NB4 (cell line): ENCODE measurements at places on chromosomes 1 and 21.

DNA sequence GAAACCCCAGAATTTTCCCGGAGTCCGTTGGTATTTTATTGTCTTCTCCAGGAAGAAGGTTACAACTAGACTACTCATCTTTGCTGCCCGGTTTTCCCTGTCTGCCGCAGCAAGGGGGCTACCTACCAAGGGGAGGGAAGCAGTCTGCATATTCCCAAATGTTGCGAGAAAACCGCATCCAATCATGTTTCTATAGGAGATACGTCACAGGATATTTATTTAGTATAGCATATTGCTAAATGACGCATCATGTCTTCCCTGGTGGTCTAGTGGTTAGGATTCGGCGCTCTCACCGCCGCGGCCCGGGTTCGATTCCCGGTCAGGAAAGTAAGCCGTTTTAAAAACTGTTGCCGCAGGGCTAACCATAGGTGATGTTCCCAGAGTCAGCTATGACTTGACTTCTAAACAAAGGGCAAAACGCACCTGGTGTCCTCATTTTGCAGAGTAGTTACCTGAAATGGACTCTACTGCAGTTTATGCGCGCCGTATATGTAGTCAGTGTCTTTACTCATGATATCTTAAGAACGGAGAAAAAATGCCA lies 15.2 kb upstream of the ZNF692 start:
- peak; percentile 83 for DNase-seq

DNA sequence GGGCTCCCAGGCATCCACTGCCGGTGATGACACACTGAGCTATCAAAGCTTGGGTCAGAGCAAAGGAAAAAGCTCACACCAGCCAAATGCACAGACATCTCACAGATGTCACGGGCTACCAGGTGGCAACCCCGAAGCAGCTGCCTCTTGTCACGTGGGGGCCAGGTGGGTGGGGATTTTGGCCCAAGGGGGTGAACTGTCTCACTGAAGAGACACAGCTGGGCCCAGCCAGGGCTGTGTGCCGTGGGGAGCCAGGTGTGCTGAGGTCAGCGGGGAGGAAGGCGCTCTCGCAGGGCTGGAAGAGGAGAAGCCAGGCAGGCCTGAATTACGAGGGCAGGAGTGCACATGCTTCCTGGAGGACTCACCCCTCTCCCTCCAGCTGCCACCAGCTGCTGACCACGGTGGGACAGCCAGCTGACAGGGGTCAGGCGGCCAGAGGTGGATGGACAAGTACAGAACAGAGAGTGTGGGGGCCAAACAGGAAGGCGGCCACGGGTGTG lies 32.4 kb downstream of the KCNN3 start:
- DNase-seq, result no peak

DNA sequence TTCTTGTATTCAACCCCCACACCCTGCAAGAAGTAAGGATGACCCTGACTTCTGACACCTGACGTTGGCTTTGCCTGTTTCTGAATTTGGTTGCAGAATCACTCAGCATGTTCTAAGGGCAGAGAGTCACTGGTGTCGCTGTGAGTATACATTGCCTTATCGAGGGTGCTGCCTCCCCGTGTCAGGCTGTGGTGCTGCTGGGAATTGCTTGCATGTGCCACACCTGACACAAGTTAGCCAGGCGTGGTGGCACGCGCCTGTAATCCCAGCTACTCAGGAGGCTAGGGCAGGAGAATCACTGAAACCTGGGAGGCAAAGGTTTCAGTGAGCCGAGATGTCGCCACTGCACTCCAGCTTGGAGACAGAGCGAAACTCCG lies 45.9 kb downstream of the WDR4 start:
- peak; percentile 75 for DNase-seq

DNA sequence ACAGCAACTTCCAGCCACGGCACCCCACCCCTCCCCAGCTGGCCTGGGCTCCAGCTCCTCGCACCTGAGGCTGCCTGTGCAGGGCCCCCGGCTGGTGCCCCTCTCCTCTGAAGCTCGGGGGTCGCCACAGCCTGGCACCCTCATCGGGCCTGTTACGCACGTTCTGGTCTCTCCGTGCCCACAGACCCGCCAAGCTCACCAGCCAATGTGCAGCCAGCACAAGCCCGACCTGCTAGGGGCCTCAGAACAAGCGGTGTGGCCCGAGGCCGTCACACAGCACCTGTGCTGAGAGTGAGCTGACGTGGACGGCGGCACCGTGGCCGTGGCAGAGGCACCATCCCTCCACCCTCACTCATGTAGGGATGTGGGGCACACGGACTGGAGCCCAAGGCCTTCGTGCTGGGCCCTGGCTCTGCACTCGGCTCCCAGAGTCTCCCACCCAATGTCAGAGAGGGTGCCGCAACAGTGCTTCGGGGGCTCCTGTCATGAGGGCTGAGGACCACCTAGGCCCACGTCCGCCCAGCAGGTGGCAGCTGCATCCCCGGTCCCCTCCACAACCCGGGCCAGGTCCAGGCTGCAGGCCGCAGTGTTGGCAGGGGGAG lies 4.4 kb upstream of the SAMD11 start:
- no peak for DNase-seq

DNA sequence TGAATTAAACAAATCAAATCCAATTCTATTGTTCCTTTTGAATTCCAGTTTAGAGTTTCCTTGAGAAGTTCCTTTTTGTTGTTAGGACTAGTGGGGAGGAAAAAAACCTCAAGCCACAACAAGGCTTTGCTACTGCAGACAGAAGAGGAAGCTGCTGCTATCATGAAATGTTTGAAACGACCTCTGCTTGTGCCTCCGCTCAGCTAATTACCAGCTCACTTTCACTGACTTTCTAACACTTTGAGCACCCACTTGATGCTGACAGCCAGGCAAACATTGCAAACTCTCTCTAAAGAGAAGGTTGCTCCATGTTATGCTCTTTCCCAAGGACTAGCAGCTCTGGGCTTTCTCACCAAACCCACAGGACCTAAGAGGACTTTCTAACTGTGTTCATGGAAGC lies 203.9 kb upstream of the PROX1 start:
- peak; percentile 48 for DNase-seq
